Fibroblast of the aortic adventitia (primary cell): ENCODE measurements at places on chromosomes 1 and 21.
A peak's percentile ranks its signal among the peaks of the same experiment; 100 is the strongest.

GRCh38 chr1:211910913-211911485, 80.4 kb upstream of the LPGAT1 start:
- no peak for DNase-seq

DNA sequence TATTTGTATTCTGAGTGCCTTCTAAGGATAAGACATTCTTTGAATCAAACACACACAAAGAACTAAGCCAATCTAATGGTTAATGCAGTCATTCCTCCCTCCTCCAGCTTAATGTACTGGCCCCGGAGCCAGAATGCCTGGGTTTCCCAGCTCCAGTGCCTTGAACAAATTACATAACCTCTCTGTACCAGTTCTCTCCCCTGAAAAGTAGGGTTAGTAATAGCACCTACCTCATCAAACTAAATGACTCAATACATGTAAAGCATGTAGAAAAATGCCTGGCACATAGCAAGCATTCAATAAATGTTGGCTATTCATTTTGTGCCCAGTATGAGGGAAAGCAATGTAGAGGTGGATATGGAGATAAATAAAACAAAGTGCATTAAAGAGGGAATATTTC, 14.0 kb downstream of the C1orf52 start:
- DNase-seq: peak; percentile 20

DNA sequence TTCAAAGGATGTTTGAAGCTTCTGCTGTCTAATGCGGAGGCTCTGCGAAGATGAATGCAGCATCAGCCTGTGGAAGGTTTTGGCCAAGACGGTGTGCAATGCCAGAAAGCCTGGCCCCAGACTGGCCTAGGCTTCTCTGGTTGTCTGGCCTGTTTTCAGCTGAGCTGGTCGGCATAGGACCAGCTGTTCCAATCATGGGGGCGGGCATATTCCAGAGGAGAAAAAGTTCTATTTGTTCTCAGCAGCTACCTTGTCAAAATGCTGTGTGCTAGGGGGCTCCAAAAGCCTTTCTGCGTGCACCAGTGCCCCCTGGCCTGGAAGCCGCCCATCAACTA, 57.6 kb downstream of the TGFB2 start:
- no peak for DNase-seq

- DNase-seq: peak; percentile 46
Measured at GRCh38 chr1:159835862-159836525, 9.3 kb downstream of the SLAMF8 start.

DNA sequence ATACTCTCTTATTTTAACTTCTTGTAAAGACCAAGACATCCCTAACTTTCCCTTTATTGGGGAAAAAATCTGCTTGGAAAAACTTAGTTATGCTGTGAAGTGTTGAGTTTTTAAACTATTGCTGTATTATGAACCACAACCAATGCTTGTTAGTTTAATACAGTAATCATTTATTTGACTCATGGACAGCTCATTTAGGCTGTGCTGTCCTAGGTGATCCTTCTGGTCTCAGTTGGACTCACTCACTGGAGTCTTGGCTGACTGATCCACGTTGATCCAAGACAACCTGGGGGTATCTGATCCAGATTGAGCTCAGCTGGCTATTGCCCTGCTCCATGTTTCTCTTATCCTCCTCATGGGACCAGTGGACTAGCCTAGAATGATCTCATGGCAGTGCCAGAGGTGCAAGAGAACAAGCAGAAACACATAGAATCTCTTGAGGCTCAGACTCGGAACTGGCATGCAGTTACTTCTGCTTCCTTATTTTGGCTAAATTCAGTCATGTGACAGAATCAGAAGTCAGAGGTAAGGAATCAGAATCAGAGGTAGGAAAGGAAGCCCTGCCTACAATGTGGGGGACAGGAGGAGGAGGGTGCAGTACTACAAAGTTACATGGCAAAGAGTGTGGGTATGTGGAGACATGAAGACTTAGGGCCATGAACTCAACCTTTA, 156.5 kb downstream of the FGGY start:
- no peak for DNase-seq
